ENCODE measurements at places on chromosomes 2 and 18. TPM values are rescaled to one million over a fixed set of nuclear protein-coding genes. Genes with fewer than 3 reads are reported as not detected.

CYP27A1 gene
- total RNA-seq = 2.0 TPM

FAM110C gene
- total RNA-seq = 21.1 TPM

ALK gene
- not detected for total RNA-seq

GPN1 gene
- 45.1 TPM for total RNA-seq

HS6ST1 gene
- 26.2 TPM for total RNA-seq

ANO7 gene
- 6.5 TPM for total RNA-seq

IL1F10 gene
- total RNA-seq = not detected

CCDC85A gene
- not detected for total RNA-seq

CYP26B1 gene
- 0.55 TPM for total RNA-seq

NRP2 gene
- total RNA-seq = 25.5 TPM

GATA6 gene
- total RNA-seq = 12.3 TPM

REG1B gene
- total RNA-seq = not detected

NAT8 gene
- total RNA-seq = not detected

MPPE1 gene
- total RNA-seq = 40.7 TPM

CTIF gene
- 17.0 TPM for total RNA-seq

CYS1 gene
- 0.43 TPM for total RNA-seq

PRKD3 gene
- 27.5 TPM for total RNA-seq

CROCC2 gene
- not detected for total RNA-seq

GAREM2 gene
- total RNA-seq = 1.7 TPM

SS18 gene
- total RNA-seq = 52.2 TPM

CBLN2 gene
- not detected for total RNA-seq

COL3A1 gene
- total RNA-seq = not detected

SANBR gene
- 13.8 TPM for total RNA-seq

PLGLB2 gene
- 1.9 TPM for total RNA-seq

NEU4 gene
- total RNA-seq = 0.92 TPM

APCDD1 gene
- total RNA-seq = not detected

POTEF gene
- total RNA-seq = not detected

ALPP gene
- total RNA-seq = 47.5 TPM

TRIB2 gene
- 18.9 TPM for total RNA-seq

MERTK gene
- total RNA-seq = 3.4 TPM

DSC3 gene
- not detected for total RNA-seq

FAM237A gene
- total RNA-seq = not detected

KLHL29 gene
- total RNA-seq = 3.1 TPM

CNRIP1 gene
- not detected for total RNA-seq

DNAJC5G gene
- not detected for total RNA-seq

ASIC4 gene
- 0.30 TPM for total RNA-seq

GRP gene
- not detected for total RNA-seq

PAX3 gene
- total RNA-seq = not detected

SNORC gene
- total RNA-seq = 20.0 TPM

TXNDC2 gene
- total RNA-seq = 0.11 TPM

RTTN gene
- 16.8 TPM for total RNA-seq

CCT4 gene
- total RNA-seq = 350 TPM

BOK gene
- 72.8 TPM for total RNA-seq

NYAP2 gene
- 0.30 TPM for total RNA-seq

DNER gene
- total RNA-seq = 0.28 TPM

ARPC2 gene
- 228 TPM for total RNA-seq

NEUROD1 gene
- total RNA-seq = not detected

MOCOS gene
- 30.4 TPM for total RNA-seq

ANKRD30BL gene
- total RNA-seq = not detected

MALT1 gene
- 19.0 TPM for total RNA-seq

FOXI3 gene
- total RNA-seq = not detected

MAIP1 gene
- 17.2 TPM for total RNA-seq

SPR gene
- 33.6 TPM for total RNA-seq

GPR39 gene
- total RNA-seq = 14.1 TPM
